ENCODE measurements at places on chromosomes 6 and 20.

DNA sequence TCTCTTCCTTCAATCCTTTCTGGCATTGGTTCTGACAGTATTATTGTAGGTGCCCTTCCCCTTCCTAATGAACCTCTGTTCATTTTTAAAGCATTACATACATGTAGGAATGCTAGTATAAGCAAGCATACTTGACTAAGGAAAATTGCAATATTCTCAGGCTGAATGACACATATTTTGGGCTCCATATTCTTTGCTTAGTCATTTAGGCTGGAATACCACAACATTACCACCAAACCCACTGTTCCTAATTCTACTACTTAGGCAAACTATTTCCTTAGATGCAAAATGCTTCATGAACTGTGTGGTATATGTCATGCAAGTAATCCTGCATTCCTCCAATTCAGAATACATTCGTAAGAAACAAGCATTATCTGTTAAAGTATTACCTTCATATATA, 113.9 kb downstream of the PRDM1 start:
- DNase-seq: no peak

GRCh38 chr20:60486937-60487336, 528.7 kb downstream of the CDH26 start:
- no peak for DNase-seq

- DNase-seq: no peak
Observed at GRCh38 chr6:83536647-83537589, 24.6 kb downstream of the PRSS35 start.

DNA sequence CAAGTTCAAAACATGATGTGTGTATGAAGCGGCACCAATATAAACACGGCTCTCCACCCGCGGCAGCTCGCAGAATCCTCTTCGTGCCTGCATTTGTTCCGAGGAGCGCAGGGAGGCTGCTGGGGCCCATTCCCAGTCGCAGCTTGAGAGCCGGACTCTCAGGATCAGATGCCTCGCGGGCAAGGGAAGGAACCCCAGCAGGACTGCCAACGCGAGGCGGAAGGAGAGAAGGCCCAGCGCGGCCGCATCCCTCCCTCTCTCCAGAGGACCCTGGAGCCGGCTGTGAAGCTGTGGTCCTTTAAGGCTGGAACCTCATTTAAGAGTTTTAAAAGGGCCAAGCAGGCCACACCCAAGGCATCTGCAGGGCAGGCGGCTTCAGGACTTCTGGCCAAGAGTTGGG, 44.2 kb upstream of the ZBP1 start:
- no peak for DNase-seq

GRCh38 chr6:21594416-21595281, 1.1 kb downstream of the SOX4 start:
- DNase-seq: no peak

- DNase-seq: no peak
Observed at GRCh38 chr6:34859951-34860350, 27.9 kb downstream of the TAF11 start.

DNA sequence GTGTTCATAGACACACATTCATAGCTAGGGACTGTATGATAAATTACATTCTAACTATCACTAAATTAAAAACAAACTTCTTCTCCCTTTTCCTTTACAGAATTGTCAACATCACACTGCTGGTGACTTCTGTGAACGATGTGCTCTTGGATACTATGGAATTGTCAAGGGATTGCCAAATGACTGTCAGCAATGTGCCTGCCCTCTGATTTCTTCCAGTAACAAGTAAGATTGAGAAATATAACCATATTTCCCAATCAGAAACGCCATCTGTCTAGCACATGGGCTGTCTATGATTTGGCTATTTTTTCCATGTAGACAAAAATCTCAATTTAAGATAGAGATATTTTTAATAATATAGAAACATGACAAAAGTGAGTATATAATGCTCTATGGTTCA, 367.7 kb downstream of the ARHGAP18 start:
- DNase-seq: no peak

Measured in NCI-H1694 treated with DMSO at 0.1 percent for 48 hours (cell line).